Renal cortical epithelial cell (primary cell): ENCODE measurements at places on chromosomes 5 and 9. TPM values are rescaled to one million over a fixed set of nuclear protein-coding genes. Genes with fewer than 3 reads are reported as not detected.
A peak's percentile ranks its signal among the peaks of the same experiment; 100 is the strongest.

GRCh38 chr5:83441747-83442146 lies 29.8 kb upstream of the VCAN start:
- peak; percentile 9 for DNase-seq

GRCh38 chr9:137789295-137789895 lies 88.2 kb upstream of the CACNA1B start:
- DNase-seq = peak; percentile 18

- peak; percentile 28 for DNase-seq
Measured at GRCh38 chr5:138960145-138960692, 85.1 kb upstream of the LRRTM2 start.

GRCh38 chr9:12813960-12814876 lies 39.4 kb downstream of the LURAP1L start:
- peak; percentile 100 for DNase-seq

GRCh38 chr9:120655005-120655622 lies 59.2 kb downstream of the MEGF9 start:
- peak; percentile 69 for DNase-seq

DNA sequence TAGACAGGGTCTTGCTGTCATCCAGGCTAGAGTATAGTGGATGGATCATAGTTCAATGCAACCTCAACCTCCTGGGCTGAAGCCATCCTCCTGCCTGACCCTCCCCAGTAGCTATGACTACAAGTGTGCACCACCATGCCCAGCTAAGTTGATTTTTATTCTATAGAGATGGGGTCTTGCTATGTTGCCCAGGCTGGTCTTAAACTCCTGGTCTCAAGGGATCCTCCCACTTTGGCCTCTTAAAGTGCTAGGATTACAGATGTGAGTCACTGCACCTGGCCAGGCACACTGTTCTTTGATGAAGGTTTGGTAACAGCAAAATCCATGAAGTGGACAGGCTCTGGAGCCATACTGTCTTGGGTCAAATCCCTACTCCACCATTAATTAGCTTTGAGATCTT lies 6.5 kb upstream of the GFRA3 start:
- DNase-seq = no peak

DNA sequence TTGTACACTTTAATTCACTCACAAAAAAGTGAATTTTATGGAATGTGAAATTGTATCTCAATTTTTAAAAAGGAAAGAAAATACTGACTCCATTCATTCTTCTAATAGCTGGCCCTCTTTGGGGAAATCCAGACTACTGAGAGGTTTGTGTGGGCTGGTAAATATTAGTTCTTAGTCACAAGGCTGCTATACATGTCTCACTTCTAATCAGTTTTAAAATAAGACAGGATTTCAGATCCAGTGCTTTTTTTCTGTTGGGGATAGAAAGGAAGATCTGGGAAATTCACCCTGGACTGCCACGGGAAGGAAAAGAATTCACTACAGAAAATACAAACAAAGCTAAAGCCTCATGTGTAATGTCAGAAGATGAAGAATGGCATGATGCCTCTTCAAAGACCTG lies 32.7 kb upstream of the ADAMTSL1 start:
- no peak for DNase-seq

The PCDHA7 gene
- total RNA-seq = 0.87 and 1.4 TPM in 2 replicates

The AFAP1L1 gene
- total RNA-seq = 21.9 and 30.0 TPM in 2 replicates

The CCDC152 gene
- total RNA-seq = 1.1 TPM in 1 of 2 replicates, not detected in the other

The ZBED3 gene
- total RNA-seq = 0.69 and 13.4 TPM in 2 replicates
